ENCODE measurements at places on chromosomes 2 and 18. TPM values are rescaled to one million over a fixed set of nuclear protein-coding genes. Genes with fewer than 3 reads are reported as not detected.

The NT5DC4 gene
- not detected for total RNA-seq

The DNAJB2 gene
- total RNA-seq: 42.8 TPM

The PDE1A gene
- total RNA-seq: 6.4 TPM

The FOXD4L1 gene
- not detected for total RNA-seq

The GULP1 gene
- total RNA-seq: 34.2 TPM

The ANKRD62 gene
- total RNA-seq: not detected

The IL36G gene
- total RNA-seq: not detected

The PDK1 gene
- 18.6 TPM for total RNA-seq

The ANTXR1 gene
- 98.0 TPM for total RNA-seq

The RTP5 gene
- total RNA-seq: not detected

DNA sequence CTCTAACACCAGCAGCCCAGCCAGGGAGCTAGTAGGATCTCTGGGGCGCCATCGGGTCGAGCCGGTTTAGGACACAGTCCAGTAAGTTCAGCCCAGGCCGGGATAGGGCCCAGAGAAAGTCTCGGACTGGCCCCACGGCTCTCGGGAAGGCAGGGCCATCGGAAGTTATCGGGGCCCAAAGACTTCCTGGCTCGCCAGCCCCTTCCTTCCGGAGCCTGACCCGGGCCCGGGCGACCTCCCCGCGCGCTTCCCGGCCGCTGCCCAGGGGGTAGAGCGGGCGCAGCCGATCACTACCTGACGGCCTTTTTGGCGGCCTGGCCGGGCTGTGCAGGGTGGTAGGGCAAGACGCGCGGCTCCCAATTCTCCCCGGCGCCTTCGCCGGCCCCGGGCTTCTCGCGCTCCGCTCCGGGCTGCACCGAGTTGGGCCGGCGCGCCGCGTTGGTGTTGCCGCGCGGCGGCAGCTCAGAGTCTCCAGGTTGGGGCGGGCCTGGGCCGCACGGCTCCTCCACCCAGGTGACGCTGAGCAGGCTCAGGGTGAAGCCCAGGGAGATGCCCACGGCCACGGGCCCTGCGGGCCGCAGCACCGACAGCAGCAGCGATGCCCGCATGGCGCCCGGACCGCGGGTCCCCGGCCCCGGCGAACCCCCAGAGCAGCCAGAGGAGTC is 546 bp downstream of the CHPF start:
- peak; percentile 17 for DNase-seq

GRCh38 chr2:128195435-128195984 is 104.5 kb downstream of the UGGT1 start:
- DNase-seq: no peak

GRCh38 chr2:208179028-208179609 is 10.7 kb downstream of the C2orf80 start:
- DNase-seq: no peak

DNA sequence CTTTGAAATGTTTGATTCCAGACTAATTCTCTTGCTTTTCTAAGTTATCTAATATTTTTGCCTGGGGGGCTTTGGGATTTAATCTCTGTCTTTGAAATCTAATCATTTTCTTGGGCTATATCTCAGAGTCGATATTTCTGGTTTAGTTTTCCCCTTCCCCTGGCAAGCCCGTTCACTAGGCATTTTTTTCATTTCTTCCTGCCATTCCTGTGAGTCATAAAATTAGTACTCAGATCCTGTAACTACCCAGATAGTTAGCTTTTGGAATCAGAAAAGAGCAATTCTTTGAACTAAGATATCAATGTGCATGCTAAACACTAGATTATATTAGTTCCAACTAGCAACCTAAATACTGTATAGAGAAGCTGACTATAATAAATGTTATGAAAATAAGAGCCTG is 29.4 kb upstream of the RNF149 start:
- peak; percentile 32 for DNase-seq

GRCh38 chr2:231287696-231288095 is 89.3 kb downstream of the ARMC9 start:
- no peak for DNase-seq

GRCh38 chr18:33696332-33697162 is 118.5 kb downstream of the ASXL3 start:
- DNase-seq: no peak

DNA sequence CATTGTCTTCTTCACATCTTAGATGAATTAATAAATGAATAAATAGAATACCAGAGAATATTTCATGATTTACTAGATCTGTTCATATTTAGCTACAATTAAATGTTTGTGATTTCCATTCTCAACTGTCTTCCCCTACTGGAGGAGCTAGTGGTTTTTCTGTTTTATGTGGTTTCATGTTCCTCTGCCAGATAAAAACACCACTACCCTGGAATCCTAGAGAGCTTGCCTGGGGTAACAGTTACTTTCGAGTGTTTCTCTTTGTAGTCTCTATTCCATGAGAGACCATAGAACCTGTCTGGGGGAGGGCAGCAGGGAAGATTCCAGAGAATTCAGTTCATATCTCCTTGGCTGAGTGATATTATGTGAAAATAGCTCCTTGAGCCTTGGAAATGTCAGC is 349.2 kb downstream of the INSIG2 start:
- DNase-seq: no peak

- no peak for DNase-seq
Measured at GRCh38 chr18:40686836-40687235, 1268.2 kb upstream of the PIK3C3 start.

GRCh38 chr18:7950380-7951136 is 383.4 kb downstream of the PTPRM start:
- DNase-seq: peak; percentile 84

DNA sequence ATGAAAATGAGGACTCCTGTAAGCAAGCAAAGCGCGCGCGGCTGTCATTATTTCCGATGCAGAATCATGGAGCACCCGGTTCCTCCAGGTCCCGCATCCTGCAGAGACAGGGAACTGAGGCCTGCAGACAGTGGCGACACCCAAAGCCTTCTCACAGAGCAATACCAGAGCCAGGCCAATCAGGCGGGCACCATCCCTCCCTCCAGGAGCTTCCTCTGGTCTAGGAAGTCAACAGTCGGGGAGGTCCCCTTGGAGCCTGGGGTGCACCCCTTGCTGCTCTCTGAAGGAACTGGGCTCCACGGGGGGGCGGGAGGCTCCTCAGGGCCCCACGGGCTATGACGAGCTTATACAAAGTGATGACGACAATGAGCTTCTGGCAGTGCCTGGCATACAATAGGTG is 60.3 kb upstream of the HPCAL1 start:
- DNase-seq: no peak

- DNase-seq: peak; percentile 76
Measured at GRCh38 chr18:59823596-59824195, 76.1 kb upstream of the PMAIP1 start.

- DNase-seq: no peak
Measured at GRCh38 chr2:42819160-42819559, 26.8 kb upstream of the HAAO start.

DNA sequence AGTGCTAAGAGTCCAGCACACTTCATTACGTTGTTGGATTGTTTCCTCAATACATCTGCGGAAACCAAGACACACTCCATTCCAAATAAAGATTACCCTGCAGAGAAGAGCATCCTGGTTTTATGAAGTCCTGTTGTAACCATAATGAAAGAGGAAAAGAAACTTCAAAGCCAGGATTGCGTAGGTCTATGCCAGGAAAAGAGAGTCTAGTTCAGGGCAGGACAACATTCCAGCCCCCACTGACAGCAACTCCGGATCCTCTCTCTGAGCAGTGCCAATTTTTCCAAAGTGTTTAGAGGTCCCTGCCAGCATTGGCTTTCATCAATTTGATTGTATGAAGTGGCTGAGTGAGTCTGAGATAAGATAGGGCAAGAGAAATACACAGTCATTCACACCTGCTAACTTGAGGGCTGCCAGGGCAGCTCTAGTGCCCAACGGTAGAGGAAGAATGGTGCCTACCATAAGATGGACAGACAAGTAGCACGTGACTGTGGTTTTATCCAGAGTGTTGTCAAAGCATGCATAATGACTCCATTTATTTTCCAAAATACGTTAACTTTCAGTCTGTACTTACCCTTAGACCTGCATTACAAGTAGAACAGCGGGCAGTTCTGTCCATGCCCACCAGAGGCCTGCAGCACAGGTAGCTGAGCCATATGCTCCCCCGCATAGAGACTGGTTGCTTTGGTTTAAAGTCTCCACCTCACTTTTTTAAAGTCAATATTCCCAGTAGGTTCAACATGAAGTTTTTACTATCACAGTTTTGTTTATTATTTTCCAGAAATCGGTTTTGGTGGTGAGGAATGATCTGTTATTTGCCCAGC is 23.7 kb downstream of the PIEZO2 start:
- DNase-seq: no peak

DNA sequence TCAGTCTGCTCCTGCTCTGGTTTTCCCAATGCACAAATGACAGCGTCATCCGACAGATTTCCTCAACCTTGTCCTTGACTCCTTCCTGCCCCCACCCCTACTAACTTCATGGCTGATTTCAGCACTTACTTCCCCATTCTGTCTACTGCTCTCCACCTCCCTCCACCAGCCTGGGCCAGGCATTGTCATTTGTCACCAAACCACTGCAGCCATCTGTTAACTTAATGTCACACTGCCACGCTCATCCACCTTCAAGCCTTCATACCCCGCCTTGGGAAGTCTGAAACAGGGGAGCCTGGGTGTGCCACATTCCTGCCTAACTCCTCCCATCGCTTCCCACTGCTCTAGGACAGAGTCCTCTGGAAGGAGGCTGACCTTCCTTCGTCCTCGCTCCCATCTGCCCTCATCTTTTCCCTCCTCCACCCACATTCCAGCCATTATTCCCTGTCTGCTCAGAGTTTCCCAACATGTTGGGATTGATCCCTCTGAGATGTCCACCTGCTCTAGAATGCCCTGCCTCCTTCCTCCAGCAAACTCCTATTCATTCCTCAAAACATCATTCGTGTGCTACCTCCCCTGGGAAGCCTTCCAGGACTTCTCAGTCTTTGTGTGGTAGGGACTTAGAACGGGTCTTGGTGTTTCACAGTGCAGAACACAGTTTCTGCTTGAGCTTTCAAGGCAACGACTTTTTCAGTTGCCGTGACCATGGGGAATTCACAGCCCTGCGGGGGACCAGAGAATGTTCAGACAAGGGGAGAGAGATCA is 42.2 kb upstream of the SMAD7 start:
- DNase-seq: no peak

DNA sequence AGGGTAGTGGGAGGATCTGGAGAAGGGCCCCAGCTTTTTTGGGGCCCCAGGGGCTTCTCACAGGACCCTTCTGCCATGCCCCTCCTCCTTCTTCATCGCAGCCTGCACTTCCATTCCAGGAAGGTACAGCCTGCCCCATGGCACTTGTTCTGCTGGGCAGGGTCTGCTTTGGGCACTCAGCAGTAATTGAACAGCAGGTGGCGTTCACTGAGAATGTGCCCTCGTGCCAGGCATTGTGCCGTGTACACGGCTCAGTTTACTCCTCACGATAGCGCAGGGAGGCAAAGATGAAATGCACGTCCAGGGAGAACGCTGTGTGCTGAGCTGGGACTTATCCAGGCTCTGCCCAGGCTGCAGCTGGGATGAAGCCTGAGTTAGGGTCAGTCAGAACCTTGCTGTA is 54.8 kb upstream of the ASB18 start:
- no peak for DNase-seq

Data from HFFc6 (cell line).